ENCODE measurements at places on chromosomes 3 and 15.

GRCh38 chr3:152480282-152480953, 211.7 kb downstream of the MBNL1 start:
- DNase-seq: no peak

GRCh38 chr15:63198371-63199250, 9.2 kb downstream of the RAB8B start:
- no peak for DNase-seq

- DNase-seq: no peak
Observed at GRCh38 chr15:42604894-42605744, 29.7 kb downstream of the STARD9 start.

DNA sequence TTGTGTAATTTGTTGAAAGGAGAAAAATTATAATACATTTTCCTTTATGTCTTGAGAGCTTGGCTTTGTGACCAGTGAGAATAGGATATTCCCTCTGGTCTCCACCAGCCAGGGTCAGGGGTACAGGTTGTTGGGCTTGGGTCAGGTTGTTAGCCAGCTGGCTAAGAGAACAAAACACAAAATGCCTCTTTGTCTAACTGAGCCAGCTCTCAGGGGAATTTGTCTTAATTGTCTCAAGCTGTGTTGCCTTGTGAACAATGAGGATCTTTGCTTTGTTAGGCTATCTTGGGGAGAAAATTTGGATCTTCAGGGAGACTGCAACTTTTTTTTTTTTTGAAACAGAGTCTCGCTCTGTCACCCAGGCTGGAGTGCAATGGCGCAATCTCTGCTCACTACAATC, 17.7 kb upstream of the GK5 start:
- no peak for DNase-seq

DNA sequence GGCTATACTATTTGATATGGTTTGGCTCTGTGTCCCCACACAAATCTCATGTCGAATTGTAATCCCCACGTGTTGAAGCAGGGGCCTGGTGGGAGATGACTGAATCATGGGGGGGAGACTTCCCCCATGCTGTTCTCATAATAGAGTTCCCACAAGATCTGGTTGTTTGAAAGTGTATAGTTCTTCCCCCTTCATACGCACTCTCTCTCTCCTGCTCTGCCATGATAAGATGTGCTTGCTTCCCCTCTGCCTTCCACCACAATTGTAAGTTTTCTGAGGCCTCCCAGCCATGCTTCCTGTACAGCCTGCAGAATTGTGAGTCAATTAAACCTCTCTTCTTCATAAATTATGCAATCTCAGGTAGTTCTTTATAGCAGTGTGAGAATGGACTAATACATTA, 290.1 kb upstream of the CHRM5 start:
- no peak for DNase-seq

- no peak for DNase-seq
Observed at GRCh38 chr3:70806556-70806955, 494.1 kb upstream of the MDFIC2 start.

GRCh38 chr3:16528106-16528505, 14.6 kb upstream of the RFTN1 start:
- no peak for DNase-seq

DNA sequence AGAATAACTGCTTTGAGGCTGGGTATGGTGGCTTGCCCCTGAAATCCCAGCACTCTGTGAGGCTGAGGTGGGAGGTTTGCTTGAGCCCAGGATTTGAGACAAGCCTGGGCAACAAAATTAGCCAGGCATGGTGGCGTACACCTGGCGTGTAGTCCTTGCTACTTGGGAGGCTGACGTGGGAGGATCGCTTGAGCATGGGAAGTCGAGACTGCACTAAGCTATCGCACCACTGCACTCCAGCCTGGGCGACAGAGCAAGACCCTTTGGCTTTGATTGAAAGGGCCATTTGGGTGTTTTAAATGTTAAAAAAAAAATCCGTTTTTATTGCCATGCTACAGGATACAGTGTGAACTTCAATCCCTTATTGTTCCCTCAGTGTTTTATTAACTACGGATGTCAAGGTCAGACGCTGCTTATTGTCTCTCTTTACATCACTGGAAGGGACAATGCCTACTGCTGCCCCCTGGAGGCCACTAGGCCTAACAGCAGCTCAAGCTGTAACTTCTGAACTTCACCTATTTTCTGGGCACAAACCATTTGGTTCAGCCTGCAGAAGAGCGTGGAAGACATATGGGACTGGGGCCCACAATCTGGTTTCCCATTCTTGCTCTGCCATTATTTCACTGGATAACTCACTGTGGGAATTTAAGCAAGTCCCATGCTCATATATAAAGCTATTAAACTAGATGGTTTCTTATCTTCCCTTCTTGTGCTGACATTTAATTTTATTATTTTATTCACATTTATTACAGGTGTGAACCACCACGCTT, 15.3 kb upstream of the IREB2 start:
- peak; percentile 72 for DNase-seq

DNA sequence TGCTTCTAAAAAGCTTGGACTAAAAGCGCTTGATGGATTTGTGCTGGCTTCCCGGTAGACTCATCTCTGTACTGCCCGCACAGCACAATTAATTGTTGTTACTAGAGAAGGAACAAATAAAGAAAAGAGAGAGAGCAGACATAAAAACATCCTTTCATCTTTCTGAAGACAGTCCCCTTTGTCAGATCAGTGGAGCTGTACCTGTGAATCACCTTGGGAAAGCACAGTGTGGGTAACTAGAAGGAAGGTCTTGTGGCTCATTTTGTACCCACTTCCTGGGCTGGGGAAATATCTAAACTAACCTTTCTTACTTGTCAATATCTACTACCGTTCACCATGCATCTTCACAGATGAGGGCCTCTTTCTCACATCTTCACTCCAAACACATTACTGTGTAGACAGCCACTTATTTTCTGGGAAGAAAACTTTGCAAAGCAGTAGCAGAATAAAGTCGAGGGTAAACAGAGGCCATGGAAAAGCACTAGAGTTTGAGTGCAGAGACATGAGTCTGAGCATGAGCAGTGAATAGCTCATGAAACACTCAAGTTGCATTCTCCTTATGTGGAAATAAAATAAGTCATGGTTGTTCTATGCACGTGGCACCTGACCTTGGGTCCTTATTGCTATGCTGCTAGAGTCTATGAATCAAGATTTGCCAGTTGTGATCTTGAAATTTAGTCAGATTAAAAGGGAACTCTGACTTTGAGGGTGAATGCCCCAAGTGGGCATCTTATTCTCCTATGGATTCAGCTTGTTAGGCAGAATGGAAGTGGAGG, 169.3 kb downstream of the LPP start:
- DNase-seq: no peak

- no peak for DNase-seq
Observed at GRCh38 chr15:32722136-32722535, 4.3 kb downstream of the GREM1 start.

DNA sequence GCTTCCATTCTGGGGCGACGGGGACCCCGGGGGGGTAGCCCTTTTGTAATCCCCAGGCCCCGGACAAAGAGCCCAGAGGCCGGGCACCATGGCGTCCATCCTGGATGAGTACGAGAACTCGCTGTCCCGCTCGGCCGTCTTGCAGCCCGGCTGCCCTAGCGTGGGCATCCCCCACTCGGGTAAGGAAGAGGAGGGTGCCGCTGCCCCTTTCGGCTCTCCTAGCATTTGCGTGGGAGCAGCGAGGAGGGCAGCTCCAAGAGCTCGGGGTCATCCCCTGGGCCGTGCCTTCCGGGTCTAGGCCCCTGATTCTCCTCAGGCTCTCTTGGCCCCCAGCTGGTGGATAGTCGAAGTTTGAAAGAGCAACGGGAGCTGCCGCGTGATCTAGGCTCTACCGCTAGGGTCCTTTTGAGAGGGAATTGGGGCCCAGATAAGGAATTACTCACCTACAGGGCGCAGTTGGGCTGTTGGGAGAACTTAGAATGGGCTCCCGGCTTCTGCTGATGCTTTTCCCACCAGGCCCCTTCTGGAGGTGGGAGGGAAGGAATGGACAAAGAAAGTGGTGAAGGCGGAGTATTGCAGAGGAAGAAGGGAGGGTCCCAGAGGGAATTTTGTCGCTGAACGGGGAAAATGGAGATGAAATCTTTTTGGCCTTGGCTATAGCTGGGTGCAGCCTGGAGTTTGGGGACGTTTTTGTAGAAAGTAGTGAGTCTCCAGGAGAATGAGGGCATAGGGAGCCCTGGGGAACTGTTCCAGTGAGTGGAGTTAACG, 615 bp downstream of the VPS18 start:
- peak; percentile 74 for DNase-seq

DNA sequence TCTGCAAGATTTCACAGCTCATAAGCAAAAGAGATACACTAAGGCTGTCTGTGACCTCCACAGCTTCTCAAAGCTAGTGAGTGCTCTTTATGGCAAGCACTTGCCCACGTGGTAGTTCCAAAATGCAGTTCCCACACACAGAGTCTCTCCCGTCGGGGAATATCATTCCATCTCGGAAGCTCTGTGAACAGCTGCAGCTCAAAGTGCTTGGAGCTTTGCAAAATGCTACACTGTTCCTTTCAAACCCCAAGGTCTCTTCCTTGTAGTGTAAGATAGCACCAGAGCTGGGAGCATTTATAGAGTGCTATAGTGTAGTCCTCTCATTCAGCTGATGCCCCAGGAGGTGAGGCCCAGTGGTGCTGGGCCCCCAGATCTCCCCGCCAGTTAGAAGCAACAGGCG, 36.1 kb downstream of the ST6GAL1 start:
- no peak for DNase-seq

DNA sequence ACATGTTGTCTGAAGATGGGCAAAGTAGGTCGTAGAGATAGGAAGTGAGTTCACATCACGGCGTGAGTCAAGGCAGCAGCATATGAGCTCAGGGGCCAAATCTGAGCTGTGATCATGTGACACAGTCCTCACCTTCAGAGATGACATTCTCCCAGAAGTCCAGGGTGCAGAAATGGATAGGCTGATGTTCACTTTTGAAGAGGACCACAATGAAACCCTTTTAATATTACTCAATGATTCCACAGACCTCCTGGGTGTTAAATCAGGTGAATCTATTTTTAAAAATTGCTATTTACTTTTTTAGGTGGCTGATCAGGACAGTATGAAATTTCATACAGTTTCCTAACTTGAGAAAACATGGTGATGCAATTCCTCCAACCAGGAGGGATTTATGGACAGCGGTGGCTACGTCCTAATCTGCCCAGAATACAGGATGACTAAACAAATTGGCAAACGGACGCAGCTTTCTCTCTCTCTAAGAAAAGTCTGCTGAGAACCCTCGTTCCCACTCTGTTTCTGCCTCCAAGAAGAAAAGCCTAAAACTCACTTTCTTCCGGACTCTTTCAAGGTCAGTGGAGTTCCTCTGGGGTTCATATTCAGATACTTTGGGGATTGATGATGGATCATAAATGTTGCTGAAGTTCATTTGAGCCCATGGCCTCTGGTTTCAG, 34.4 kb downstream of the B3GNT5 start:
- DNase-seq: no peak

- no peak for DNase-seq
Observed at GRCh38 chr15:51263116-51263515, 75.3 kb downstream of the CYP19A1 start.

- no peak for DNase-seq
Observed at GRCh38 chr3:123365450-123366143, 83.3 kb downstream of the ADCY5 start.

DNA sequence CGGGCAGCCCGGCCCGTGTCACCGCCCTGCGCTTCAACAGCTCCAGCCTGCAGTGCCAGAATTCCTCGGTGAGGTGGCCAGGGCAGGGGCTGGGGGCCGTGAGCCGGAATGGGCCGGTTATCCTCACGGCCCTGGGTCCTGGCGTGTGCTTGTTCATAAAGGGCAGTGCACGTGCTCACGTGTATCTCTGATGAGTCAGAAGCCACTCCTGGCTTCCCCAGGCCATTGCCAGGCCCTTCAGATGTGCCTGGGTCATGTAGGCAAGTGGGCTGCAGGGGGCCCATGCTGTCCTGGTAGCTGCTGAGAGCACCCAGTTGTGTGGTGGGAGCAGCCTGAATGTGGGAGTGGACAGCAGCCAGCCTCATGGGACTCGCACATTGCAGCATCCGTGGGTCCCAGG, 29.2 kb downstream of the PLXNA1 start:
- no peak for DNase-seq

DNA sequence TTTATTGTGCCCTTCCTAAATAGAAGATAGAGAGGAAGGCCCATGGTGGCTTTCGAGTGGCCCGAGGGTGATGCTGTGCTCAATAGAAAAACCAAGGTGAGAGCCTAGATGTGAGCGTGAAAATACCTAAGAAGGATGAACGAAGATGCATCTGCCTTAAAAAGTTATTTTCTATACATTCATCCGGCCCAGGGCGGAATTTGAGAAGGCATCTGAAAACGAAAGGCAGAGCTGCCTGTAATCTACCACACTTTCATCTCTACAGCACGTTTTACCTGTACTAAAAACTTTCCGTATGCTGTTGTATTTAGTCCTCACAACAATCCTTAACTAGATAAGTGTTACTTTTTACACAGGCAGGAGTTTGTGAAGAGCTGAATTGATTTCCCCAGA, 1.4 kb downstream of the DUT start:
- DNase-seq: no peak

GRCh38 chr3:133833880-133834620, 28.4 kb downstream of the SRPRB start:
- DNase-seq: peak; percentile 37

DNA sequence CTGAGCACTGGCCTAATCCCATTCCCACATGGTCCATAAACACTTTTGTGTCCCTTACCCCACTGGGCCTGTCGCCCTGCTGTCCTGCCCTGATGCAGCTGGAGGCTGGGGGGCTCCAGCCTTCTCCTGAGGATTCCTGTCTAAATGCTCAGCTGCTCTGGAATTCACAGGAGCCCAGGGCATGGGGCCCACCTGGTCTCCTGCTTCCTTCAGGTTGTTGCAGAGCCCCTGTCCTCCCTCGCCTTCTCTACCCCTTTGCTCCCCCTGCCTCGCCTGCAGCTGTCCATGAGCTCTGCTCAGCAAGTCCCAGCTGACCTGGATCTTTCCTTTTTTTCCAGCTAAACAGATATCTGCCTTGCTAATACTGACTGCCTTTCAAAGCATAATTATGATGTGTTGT, 286.9 kb downstream of the XXYLT1 start:
- no peak for DNase-seq

GRCh38 chr3:13062647-13063046, 10.6 kb downstream of the IQSEC1 start:
- no peak for DNase-seq

- no peak for DNase-seq
Observed at GRCh38 chr3:118186051-118186450, 848.6 kb downstream of the IGSF11 start.

DNA sequence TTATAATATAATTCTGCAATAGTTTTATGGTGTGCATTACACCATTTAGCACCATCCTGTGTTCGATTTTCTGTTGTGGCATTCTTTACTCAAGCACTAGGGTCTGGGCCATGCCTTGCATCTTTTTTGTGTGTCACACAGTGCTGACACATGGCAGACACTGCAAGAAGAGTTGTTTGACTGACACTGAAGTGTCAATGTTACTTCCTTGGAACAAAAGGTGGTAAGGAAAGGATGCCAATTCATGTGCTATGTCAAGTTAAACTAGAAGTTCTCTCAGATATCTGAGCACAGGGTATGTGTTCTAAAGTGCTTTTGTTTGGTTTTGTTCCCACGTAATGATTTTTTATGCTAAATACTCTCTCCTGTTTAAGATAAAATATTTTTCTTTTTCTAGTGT, 102.5 kb upstream of the UNC13C start:
- DNase-seq: no peak
